ENCODE measurements at places on chromosomes 7 and 10.

DNA sequence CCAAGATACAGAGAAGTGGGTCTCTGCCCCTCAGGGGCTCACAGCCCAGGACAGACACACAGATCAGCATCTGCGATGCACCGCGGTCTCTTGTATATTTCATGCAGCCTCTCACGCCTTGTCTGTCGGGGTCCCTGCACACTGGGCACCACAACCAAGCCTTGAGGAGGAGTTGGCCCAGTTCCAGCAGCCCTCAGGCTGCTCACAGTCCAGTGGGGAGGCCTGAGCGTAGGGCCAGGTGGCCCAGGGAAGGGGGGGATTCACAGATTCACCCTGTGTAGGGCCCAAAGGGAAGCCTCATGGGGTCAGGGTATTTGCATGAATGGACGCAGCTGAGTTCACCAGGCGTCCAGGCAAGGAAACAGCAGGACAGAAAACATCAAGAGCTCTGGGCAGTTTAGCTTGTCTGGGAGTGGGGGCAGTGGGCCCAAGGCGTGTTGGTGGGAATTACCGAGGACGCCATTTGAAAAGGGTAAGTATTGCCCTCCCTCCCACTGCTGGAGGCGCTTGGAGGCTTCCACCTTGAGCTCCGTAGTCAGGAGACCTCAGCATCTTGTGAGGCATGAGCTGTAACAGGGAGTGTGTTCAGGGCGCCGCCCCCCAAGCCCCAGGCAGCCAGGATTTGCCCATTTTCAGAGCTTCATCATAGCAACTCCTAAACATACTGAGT is 129.1 kb upstream of the CHST15 start:
- DNase-seq = no peak

DNA sequence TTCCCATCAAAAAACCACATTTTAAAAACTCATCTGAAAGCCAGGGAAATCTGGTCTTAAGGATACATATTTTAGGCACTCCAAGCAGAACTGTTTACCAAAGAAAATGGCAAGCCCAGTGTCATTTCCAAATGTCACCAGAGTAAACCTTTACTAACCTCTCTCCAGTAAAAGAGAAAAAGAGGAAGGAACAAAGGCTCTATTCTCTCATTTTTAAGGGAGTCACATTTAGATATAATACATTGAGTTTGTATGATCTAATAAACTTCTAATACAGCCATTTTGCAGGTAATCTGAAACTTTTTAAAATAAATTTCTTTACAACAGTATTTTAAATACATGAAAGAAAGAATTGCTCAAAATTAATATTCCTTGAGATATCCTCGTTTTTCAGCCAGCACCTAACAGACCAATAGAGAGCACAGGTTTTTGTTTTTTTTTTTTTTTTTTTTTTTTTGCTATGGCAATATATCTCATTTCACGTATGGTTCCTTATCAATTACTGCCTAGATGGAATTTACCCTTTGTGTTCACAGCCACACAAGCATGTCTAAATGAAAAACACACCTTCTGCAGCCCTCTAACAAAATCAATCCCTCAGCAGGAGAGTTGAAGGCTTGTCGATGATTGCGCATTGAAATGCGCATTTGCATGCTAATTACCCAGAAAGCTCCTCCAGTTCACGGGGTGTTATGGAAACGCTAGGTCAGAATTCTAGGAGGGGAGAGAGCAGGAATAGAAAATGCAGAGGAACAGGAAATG is 39.8 kb upstream of the MSRB2 start:
- no peak for DNase-seq

- DNase-seq = no peak
Observed at GRCh38 chr10:90842725-90843124, 15.1 kb downstream of the HTR7 start.

DNA sequence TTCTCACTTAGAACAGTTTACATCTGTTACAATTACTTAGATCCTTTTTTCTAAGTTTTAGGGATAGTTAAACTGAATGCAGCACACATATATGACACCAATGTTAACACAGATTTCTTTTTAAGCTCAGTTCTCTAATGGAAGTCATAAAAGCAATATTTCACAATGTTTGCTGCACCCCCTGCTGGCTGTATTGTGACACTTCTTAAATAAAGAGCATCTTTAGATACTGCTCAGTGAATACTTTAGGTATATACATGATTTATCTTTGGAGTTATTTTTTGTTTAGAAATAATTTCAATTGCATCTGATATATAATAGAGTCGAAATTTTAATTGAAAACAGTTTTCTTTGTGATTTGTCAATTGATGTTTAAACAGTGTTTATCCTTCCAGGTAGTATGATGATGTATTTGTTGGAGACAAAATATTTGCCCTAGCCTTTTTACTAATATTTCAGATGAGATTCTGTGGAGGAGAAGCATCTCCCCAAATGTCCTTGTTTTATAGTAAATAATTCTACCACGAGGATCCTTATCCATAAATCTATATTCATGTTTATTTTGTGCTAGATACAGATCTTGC is 174.4 kb downstream of the ST7 start:
- peak; percentile 50 for DNase-seq

DNA sequence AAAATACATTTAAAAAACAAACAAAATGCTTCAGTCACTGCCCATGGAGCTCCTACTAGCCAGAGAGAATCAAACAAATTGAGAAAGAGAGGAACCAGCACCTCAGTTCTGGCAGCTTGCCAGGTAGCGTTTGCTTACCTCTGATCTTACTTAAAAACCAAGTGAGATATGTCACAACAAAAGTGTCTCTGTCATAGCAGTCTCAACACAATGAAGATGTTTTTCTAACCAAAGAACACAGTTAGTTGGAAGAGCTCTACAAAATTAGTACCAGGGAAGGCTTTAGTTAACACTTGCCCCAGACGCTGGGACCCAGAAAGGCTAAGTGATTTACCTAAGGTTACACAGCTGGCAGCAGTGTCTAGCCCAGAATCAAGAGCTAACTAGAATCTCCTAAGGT is 3.4 kb downstream of the DOCK4 start:
- peak; percentile 22 for DNase-seq

GRCh38 chr10:126872768-126873167 is 32.5 kb upstream of the DOCK1 start:
- no peak for DNase-seq

DNA sequence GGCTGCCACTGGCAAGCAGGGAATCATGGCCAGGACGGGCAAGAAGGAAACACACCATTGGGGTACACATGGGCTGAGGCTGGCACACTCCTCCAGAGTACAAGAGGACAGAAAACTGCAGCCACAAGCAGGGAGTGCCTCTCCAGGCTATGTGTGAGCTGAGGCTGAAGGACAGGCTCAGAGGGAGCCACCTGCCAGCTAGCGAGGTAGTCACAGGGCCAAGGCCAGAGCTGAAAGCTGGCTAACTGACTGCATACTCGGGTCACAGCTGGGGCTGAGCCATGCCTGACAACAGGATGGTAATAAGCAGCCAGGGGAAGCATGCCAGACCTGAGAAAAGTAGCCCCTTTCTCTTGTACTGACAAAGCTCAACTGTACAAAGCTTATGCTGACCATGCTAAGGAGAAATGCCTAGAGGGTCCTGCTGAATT is 52.0 kb downstream of the KIF5B start:
- no peak for DNase-seq

- no peak for DNase-seq
Observed at GRCh38 chr7:35596061-35596460, 98.9 kb downstream of the HERPUD2 start.

DNA sequence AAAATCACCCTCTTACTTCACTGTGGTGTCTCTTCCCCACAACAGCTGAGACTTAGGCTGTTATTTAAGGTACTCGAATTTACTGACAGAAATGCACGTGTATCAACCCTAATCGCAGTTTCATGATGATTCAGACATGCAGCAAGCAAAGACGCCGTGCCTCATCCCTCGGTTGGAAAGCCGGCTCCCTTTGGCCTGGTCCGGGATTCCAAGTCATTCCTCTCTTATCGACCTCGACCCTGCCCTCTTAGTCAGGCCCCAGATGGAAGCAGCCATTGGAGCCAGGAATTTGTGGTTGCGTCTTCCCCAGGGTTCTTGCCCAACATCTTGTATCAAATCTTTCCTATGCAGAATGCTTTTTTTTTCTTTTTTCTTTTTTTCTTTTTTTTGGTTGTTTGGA is 229.5 kb downstream of the GATA3 start:
- no peak for DNase-seq

DNA sequence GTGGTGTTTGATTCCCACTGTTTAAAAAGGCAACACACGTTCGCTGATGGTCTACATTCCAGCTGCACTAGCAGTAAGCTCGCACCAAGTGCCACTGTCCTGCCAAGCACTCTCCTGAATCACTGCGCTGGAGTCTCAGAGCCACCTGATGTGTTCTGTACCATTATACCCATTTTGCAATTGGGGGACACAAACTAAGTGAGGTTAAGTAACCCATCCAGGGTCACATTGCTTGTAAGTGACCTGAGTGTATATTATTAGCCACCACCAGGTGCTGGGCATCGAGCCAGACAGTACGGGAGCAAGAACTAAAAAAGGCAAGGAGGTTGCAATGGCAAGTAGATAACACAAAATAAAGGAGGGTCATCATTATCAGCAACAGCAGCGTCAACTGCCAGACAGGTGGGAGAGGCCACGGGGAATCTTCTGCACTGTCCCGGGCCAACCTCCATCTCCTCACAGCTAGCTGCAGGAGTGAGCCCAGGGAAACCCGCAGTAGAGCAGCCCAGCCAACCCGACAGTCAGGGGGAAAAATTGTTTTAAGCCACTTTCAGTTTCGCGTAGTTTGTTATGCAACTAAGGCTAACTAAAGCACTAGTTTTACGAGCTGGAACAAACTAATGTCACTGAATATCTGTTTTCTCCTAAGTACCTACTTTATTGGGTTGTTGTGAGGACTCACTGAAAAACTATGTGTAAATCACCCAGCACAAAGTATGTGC is 712 bp upstream of the CPVL start:
- DNase-seq = no peak

DNA sequence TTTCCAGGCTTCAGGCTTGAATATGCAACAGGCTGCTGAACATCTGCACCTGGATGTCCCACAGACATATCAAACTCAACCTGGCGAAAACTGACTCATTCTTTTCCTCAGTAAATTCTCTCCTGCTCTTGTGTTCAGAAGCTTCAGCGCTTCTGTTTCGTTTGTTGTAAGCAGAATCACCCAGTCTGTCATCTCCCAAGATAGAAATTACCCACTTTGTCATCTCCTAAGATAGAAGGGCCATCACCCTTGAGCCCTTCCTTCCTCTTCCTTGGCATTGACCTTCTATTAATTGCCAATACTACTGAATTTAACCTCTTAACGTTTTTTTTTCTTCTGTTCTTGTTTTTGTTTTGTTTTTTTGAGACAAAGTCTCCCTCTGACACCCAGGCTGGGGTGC is 59.7 kb downstream of the CPED1 start:
- DNase-seq = no peak

GRCh38 chr7:18558910-18559309 is 63.4 kb downstream of the HDAC9 start:
- DNase-seq = no peak

DNA sequence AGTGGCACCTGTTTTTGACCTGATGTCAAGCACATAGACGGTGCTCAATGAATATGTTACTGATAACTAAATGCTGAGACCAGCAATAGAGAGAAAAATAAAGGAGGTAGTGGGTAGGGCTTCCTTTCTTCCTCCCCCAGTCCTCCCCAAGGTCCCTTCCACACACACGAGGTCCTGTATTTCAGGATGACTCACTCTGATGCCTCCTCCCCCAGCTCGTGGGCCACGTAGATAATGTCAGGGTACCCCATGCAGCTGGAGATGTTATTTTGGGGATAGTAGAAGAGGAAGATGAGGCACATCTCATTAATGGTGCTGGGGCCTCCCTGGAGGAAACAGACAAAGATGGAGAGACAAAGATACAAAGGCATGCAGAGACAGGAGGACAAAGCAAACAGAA is 17.3 kb downstream of the PRSS58 start:
- no peak for DNase-seq

DNA sequence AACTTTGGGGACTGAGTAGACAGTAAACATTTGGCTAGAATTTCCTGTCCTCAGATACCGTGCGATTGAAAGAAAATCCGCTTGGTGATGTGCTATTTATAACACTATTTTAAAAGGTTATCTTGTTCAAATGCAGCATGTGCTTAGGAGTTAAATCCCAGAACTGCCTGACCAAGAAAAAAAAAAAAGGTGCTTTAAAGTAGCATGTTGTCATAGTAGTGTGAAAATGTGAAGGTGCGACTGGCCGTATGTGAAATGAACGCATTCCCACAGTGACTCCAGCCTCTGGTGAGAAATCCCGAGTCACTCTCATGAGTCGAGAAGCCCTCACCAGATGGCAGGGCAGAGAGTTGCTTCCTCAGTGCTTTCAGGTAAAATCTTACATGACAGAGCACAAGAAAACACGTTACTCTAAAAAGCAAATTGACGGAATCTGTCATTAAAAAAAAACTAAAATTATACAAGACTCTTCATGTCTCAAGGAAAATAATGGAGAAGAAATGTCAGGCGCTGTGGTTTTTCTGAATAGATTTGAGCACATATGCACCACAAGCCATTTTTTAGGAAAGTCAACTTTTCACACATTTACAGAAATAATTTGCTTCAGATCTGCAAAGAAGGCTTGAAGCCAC is 18.4 kb upstream of the KLF6 start:
- DNase-seq = no peak

- DNase-seq = no peak
Observed at GRCh38 chr7:18505870-18506460, 10.4 kb downstream of the HDAC9 start.

DNA sequence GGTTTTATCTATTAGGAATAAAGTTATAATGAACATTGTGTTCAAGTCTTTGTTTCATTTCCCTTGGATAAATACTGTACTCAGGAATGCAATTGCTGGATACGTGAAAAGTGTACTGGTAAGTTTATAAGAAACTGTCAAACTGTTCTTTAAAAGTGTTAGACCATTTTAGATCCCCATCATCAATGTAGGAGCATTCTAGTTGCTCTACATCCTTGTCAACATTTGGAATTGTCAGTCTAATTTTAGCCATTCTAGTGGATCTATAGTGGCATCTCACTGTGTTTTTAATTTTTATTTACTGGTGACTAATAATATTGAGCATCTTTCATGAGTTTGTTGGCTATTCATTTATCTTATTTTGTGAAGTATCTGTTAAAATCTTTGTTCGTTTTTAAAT is 354.0 kb upstream of the NRP1 start:
- DNase-seq = no peak

DNA sequence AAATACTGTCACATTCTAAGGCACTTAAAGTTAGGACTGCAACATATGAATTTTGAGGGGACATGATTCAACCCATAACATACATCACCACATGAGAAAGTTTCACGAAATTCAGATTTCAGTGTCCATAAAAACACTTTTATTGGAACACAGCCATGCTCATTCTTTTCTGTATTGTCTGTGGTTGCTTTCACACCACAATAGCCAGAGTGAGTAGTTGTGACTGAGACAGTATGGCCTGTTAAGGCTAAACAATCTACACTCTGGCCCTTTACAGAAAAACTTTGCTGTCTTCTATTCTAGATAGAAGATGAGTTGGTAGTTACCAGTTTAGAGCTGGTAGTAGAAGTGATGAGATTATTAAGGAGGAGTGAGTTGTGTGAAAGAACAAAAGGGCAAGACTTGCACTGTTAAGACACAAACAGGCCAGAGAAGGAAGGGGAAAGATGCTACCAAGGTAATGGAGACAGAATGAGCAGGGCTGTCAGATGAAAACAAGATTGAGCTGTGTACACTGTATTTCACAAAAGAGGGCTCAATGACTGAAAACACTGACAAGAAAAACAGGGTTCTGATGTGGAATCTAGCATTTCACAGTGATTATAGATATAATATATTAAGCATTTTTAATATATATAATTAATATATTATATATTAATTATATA is 108.6 kb downstream of the PPP1R3A start:
- DNase-seq = no peak

GRCh38 chr7:106071999-106072714 is 40.0 kb downstream of the SYPL1 start:
- DNase-seq = no peak

- DNase-seq = no peak
Observed at GRCh38 chr10:49260644-49261296, 38.2 kb upstream of the C10orf71 start.
